ENCODE measurements at places on chromosomes 4 and X.

DNA sequence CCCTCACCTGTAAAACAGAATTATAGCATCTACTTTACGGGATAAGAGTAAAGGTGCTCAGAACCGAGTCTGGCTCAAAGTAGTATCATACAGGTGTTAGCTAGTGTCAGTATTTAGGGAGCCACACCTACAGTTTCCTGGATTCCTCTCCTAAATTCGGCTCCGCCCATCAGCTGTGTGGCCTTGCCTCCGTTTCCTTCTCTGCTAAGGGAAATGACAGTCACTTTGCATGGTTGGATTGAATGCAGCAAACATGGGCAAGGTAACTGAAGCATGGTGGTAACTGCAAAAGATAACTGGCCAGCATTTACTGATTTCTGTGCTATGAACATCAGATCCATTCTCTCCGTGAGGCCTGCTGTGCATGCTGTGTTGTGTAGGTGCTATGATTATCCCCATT lies 2.8 kb downstream of the PPP1R3F start:
- no peak for DNase-seq

GRCh38 chr4:42596918-42597317 lies 60.0 kb downstream of the ATP8A1 start:
- DNase-seq, result no peak

DNA sequence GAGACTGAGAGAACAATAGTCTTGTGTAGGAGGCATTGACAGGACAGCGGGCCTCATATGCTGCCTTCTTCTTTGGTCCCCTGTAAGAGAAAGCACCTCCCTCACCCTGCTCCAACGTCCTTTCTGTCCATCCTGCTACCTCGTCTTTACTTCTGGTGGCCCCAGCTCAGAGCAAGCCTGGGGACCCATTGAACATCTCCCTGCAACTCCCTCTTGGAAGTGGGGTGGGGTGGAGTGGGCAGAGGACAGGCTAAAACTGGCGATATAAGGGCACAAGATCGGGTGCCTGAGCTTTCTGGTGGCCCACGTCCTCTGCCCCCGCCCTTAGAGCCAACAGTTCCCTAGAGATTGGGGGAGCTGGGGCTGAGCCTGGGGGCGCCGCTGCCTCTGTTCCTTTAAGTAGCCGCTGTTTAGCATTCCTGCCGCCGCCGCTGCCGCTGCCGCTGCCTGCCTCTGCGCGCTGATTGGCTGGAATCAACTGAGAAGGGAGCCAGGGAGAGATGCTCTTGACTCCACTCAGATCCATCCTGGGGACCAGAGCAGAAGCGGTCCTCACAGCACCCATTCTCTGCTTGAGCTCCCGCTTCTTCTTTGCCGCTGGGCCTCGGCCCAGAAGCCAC lies at the start of gene DLG3:
Gene DLG3, plus strand, starts transcription at position 510 of the 620 bp plus-strand sequence. CDS start 367 bp downstream, outside the sequence.
- DNase-seq, result peak; percentile 63

DNA sequence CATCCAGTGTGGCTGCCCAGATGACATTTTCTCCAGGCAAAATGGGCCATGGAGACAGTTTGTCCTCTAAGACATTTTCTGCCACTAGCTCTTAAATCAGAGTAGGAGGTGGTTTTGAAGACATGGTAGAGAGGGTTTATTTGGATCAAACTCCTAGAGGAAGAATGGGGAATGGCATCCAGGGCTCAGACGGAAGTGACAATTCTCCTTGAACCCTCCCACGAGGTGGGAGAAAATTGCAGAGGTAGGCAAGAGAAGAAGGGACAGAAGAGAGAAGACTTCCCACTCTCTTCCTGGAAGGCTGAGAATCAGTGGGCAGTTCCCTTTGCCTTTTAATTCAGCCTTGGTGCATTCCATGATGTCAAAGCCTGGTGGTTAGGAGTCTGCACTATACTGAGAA lies 194.0 kb downstream of the SMIM20 start:
- DNase-seq, result no peak

- no peak for DNase-seq
Measured at GRCh38 chrX:81316163-81316562, 114.3 kb downstream of the SH3BGRL start.

- no peak for DNase-seq
Measured at GRCh38 chrX:56468441-56468840, 95.0 kb upstream of the UBQLN2 start.

- DNase-seq, result no peak
Measured at GRCh38 chr4:28179126-28179525, 1318.5 kb downstream of the STIM2 start.

- DNase-seq, result no peak
Measured at GRCh38 chrX:110089656-110090403, 86.9 kb downstream of the TMEM164 start.

DNA sequence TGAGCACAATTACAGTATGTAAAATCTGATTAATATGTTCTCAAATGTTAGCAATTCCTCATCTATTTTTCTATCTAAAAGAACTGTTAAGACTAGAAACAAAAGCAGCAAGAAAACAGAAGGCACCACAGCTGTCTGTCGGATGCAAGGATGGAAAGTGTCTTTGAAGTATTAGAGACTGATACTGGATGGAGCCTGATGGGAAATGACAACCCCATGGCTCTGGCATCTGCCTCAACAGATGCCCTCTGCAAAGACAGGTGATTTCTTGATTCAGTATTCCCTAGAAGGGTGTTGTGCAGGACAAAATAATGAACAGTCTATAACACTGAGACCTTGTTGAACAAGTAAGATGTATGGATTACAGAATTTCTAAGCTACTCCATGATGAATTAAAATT lies 19.7 kb downstream of the LRCH2 start:
- DNase-seq, result no peak

GRCh38 chr4:185134307-185134869 lies 8.7 kb upstream of the SLC25A4 start:
- no peak for DNase-seq

GRCh38 chr4:121651597-121651996 lies 45.2 kb downstream of the ANXA5 start:
- no peak for DNase-seq

GRCh38 chrX:56278692-56279091 lies 46.5 kb downstream of the KLF8 start:
- DNase-seq, result no peak

GRCh38 chr4:139164731-139165130 lies 12.3 kb downstream of the ELF2 start:
- no peak for DNase-seq

DNA sequence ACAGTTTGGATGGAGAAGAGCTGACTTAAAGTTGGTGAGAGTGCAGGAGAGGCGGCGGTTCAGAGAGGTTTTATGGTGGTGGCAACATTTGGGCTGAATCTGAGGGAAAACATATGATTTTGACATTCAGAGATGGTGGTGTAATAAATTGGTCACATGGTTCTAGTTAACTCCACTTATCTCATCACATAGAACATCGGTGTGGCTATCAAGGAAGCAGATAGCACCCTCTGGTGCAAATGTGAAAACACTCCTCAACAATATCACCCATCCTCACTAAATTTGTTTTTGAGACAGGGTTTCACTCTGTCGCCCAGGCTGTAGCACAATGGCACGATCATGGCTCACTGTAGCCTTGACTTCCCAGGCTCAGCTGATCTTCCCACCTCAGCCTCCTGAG lies 28.8 kb downstream of the SUPT20HL2 start:
- DNase-seq, result no peak

DNA sequence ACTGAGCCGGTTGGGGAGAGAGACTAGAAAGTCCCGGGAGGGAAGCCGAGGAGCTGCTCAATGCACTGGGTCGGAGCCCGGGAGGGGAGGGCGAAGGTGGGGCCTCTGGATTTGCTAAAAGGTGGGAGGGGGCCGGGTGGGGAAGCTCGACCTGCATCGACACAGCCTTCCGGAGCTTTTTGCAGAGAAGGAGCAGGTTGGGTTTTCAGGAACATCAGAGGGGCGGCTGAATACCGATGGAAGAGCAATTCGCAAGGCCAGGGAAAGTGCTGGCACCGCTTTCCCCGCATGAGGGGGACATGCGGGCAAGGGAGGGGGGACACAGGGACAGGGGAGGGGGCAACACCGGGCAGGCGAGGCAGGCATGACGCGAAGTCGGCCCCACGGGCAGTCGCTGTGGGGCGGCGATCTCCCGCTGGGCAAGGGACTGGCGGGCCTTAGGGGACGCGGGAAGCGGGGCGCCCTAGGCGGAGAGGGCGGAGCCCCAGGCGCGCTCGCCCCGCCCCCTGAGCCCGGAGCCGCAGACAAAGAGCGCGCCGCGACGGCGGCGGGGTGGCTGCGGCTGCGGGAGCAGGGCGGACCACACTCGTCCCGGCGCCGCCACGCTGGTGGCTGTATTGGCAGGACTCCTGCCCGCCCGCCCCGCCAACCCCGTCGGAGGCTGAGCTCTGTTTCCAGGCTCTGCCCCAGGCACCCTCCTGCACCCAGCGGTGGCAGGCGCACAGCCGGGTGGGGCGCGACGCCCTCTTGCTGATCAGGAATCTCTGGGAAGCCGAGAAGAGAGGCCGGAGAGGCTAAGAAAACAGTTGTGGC lies 11.6 kb downstream of the PDZD4 start:
- no peak for DNase-seq

- DNase-seq, result no peak
Measured at GRCh38 chr4:95531141-95531540, 17.6 kb downstream of the UNC5C start.

DNA sequence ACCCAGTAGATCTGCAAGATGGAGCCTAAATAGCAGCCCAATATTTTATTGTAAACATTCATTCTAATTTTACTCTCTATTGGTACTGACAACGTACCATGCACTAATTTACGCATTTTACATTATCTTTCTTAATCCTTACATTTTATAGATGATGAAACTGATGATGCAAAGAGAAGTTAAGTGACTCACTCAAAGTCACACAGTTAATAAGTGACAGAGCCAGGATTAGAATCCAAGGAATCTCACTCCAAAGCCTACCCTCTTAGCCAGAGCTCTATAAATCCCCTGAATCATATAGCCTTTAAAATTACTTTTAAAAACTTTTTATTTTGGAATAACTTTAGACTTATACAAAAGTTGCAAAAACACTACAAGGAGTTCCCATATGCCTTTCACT lies 37.6 kb downstream of the PHKA1 start:
- DNase-seq, result no peak

DNA sequence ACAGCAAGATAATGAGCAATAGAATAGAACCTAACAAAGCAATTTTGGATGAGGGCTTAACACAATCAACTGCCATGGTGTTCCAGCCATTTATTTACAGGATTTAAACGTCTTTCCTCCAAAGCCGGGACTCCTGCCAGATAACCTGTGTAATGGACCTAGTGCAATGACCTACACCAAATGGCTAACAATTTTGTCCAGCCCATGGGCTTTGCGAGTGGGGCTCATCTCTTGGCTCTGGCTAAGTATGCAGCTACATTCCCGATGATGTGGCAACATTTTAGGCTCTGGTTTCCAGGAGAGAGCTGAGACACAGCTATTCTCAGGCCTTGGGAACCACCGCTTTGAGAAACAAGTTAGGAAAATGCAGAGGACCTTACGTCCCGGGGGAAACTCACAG lies 822.3 kb upstream of the FTHL17 start:
- DNase-seq, result peak; percentile 24

- DNase-seq, result peak; percentile 43
Measured at GRCh38 chr4:112284662-112285411, 867 bp downstream of the TIFA start.

DNA sequence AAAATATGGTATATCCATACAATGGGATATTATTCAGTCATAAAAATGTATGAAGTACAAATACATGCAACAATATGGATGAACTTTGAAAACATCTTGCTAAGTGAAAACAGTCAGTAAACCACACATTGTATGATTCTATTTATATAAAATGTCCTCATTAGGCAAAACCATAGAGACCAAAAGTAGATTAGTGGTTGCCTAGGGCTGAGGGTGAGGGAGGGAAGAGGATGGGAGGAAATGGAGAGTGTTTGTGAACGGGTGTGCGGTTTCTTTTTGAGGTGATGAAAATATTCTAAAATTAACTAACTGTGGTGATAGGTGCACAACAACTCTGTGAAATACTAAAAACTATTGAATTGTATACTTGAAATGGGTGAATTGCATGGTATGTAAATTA lies 29.6 kb downstream of the TEX11 start:
- DNase-seq, result no peak

- no peak for DNase-seq
Measured at GRCh38 chrX:106168107-106168506, at the start of gene PWWP3B. PWWP3B (plus strand) TSS chrX:106168305; CDS start chrX:106205433, 37,128 bp downstream.

DNA sequence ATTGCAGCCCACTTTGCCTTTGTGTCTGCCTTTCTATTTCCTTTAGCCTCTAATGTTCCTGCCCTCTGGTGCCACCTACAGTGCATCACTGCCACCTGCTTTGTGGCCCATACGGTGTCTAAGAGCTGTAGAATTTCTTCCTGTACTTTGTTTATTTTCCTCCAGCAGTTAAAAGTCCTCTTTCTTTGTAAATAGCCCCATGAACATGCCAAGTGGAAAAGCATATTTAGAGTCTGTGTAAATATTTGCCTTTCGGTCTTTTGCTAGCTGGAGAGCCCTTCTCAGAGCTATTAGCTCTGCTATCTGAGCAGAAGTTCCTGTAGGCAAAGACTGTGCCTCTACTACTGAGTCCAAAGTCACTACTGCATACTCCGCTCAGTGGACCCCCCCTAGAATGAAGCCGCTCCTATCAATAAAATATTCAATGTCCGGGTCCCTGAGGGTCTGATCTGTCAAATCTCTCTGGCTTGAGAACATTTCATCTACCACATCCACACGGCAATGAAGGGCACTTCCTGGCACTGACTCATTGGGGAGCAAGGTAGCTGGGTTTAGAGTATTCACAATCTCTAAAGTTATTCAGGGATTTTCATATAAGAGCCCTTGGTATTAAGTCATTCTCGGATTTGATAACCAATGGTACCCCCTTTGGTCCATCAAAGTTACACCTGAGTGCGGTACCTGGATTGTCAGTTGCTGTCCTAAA lies 36.3 kb downstream of the SULT1E1 start:
- no peak for DNase-seq

GRCh38 chr4:158133551-158133950 lies 39.3 kb downstream of the GASK1B start:
- DNase-seq, result no peak

DNA sequence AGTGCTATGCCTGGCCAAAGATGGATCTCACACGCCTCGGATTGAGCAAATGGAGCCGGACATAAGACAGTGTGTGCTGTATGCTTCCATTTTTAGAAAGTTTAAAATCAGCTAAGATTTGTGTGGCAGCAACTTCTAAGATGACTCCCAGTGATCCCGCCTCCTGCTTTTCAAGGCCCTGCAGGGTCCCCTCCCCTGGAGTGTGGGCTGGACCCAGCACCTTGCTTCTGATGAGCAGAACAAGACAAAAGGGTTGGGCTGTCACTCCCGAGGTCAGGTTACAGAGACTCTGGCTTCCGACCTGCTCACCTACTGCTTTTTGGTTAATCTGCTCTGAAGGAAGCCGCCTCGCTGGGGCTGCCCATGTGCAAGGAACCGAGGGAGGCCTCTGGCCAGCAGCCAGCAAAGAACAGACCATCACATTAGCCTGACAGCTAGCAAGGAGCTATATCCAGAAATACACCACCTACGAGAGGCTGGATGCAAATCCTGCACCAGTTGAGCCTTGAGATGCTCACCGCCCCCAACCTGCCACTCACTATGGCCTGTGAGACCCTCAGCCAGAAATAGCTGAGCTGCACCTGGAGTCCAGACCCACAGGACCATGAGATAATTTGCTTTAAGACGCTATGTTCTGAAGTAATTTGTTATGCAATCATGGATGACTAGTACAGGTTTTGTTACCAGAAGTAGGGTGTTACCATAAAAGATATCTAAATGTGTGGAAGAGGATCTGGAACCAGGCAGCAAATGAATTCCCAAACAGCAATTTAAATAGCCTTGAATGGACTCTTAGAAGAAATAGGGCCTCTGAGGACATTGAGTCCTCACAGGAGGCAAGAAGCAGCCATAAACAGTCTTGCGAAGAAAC lies 47.6 kb downstream of the CRMP1 start:
- peak; percentile 21 for DNase-seq
